ENCODE measurements at places on chromosomes 11 and 22.

DNA sequence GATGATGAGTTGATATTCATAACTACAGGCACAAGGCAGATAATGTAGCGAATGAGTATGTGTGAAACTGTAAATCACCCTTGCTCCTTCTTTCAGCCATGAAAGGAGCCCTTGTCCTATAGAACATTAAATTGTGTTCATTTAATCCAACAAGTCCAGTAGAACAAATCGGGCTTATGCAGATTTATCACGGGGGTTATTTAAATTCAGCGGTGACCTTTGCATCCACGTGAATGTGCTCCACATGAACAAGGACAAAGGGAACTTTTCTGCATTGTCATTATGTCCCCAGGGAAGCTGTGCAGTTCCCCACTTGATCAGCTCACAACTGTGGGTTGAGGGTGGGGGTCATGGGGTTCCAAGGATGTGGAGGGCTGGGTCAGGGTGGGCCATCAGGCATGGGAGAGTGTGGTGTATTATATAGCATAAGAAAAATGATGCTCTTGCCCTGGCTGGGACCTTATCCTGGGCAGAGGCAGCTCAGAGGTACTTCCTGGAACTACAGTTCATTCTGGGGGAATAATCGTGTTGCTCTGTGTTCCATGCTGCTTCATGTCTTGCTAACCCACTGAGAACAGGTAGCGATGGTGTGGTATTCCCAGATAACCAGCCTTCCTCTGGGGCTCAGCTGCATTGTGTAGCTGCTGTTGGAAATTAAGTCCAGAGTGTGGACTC is 306.6 kb downstream of the FAT3 start:
- H3K27me3 ChIP-seq, result no peaks in the 10 kb centered on the region
- no peak overlapping the region for H3K27ac ChIP-seq
- H3K36me3 ChIP-seq, result peaks cover 18% of the 10 kb centered on the region
- no peak for DNase-seq
- peaks cover 4% of the 10 kb centered on the region for H3K4me1 ChIP-seq

- no peaks in the 10 kb centered on the region for H3K4me1 ChIP-seq
- H3K36me3 ChIP-seq, result no peaks in the 10 kb centered on the region
- H3K4me3 ChIP-seq, result no peak overlapping the region
These were observed 62.0 kb downstream of the RRM1 start for GRCh38 chr11:4156571-4156970.

DNA sequence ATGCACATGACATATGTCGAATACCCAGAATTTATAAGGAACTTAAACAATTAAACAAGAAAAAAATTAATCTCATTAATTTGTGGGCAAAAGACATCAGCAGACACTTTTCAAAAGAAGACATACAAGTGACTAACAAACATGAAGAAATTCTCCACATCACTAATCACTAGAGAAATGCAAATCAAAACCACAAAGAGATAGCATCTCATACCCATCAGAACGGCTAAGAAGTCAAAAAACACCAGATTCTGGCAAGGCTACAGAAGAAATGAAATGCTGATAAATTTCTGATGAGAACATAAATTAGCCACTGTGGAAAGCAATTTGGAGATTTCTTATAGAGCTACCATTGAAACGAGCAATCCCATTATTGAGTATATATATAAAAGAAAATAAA is 210.6 kb upstream of the LUZP2 start:
- no peak for DNase-seq
- no peaks in the 10 kb centered on the region for H3K27me3 ChIP-seq
- H3K4me1 ChIP-seq, result no peaks in the 10 kb centered on the region
- no peak overlapping the region for H3K27ac ChIP-seq
- H3K4me3 ChIP-seq, result no peak overlapping the region

DNA sequence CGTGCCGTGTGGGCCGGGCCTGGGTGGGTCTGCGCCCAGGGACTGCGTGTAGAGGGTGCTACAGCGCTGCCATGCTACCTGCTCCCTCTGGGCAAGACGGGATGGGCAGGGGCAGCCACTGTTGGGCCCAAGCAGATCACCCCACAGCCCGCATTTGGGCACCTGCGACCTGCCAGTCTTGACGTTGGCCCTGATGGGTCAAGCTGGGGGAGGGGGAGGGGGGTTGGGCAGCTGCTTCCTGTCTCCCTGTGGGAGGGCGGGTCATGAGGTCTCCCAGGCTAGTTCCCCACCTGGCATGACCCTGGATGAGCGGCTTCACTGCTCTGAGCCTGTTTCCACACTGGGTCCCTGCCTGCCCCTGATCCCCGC is 2.8 kb upstream of the RPS19BP1 start:
- H3K27me3 ChIP-seq, result peaks cover 2% of the 10 kb centered on the region
- no peaks in the 10 kb centered on the region for H3K36me3 ChIP-seq
- no peak overlapping the region for H3K27ac ChIP-seq
- no peak for DNase-seq
- H3K4me3 ChIP-seq, result no peak overlapping the region
- peaks cover 27% of the 10 kb centered on the region for H3K4me1 ChIP-seq

DNA sequence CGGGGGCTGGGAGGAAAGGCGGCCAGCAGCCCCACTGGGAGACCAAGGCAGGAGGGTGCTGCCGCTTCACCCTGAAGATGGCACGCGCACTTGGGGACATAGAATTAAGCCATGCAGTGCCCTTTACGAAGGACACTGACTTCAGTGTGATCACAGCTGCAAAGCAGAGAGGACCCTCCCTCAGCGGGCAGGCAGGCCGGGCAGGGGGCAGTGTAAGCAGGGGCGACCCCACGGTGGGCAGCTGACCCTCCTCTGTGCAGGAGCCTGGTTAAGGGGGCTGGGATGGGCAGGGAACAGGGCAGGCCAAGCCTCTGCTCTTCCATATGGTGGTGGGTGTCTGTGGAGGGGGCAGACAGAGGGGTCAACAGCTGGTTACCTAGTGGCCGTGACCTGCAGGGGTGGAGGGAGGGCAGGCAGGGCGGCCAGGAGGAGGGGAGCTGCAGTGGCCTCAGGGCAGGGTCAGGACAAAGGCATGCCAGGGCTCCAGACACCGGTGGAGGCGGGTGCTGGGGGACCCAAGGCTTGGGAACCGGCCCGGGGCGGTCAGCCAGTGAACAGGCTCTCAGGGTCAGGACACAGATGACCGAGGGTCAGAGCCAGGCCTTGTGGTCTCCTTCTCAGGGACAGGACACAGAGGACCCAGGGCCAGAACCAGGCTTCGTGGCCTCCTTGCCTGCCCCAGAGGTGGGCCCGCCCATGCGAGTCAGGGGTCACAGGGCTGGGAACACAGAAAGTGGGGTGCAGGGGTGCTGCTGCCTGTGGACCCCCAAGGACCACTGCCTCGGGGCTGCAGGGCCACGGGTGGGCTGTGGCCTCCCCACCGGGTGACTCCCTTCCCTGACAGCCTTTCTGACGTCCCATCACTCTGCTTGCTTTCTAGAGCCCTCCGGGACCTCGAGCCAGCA is 7.2 kb downstream of the LMNTD2 start:
- DNase-seq, result no peak
- no peaks in the 10 kb centered on the region for H3K36me3 ChIP-seq
- H3K4me1 ChIP-seq, result no peaks in the 10 kb centered on the region
- no peak overlapping the region for H3K27ac ChIP-seq

DNA sequence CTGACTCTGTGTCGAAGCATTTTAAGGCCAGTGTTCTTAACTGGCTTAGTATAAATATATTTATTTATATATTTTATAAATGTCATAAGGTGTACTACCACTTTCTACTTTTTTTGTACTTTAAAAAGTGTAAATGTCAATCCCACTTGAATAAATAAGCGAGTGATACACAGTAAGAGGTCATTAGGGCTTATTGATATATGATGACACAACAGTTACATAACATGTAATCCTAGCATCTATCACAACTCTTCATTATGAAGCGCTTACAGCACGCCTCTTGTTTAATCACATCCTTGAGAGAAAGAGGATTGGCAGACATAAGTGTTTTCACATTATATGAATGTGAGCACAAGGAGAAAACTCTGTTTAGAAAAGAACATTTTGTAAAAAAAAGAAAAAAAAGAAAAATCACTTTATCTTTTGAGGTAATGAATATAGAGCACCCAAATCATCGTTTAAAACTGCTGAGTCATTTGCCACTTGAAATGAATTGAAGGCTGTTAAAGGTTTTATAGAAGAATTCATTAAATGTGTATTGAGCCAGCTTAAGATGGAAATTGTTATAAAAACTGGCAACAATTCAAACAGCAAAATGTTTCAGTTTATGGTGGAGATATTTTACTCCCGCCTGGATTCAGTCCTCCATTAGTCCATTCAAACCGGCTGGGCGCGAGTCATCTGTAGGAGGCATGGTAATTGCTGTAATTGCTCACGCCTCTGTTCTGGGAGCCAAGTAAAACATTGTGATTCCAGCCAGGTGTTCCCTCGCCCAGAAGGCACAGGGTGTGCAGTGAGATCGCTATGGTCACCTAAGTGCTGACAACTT is 627.3 kb upstream of the KIRREL3 start:
- peaks cover 5% of the 10 kb centered on the region for H3K27me3 ChIP-seq
- H3K27ac ChIP-seq, result no peak overlapping the region
- DNase-seq, result no peak
- H3K4me1 ChIP-seq, result peaks cover 10% of the 10 kb centered on the region

DNA sequence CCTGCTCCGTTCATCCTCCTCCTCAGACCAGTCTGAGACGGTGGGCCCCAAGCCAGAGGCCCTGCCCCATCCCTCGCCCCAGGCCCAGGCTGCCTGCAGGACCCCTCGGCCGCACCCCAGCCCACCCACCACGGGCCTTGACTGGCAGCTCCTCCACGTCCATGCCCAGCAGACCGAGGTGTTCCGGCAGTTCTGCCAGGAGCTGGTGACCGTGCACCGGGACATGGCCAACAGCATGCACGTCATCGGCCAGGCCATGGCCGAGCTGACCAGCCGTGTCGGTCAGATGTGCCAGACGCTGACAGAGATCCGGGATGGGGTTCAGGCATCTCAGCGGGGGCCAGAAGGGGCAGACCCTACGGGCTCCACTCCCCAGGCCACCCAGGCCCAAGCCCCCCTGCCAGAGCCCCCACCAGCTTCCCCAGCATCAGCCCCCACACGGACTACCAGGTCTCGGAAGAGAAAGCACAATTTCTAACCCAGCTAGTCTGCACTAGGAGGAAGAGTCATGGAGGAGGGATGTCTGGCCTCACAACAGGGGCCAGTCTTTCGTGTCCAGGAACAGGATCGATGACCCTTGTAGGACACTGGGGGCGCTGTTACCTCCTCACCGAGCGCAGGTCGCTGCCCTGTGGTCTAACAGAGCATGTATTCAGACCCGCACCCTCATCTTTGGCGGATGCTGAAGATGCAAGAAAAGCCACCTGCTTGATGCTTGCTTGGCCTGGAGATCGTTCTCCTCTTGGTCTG is 66.3 kb downstream of the PRDM11 start:
- peaks cover 30% of the 10 kb centered on the region for H3K4me1 ChIP-seq
- peaks cover 12% of the 10 kb centered on the region for H3K36me3 ChIP-seq
- no peaks in the 10 kb centered on the region for H3K27me3 ChIP-seq
- no peak overlapping the region for H3K4me3 ChIP-seq
- H3K27ac ChIP-seq, result no peak overlapping the region

- no peak overlapping the region for H3K4me3 ChIP-seq
- H3K27me3 ChIP-seq, result no peaks in the 10 kb centered on the region
- H3K27ac ChIP-seq, result no peak overlapping the region
- no peak for DNase-seq
These were observed 18.4 kb upstream of the TAB1 start for GRCh38 chr22:39381009-39381755.

GRCh38 chr11:12111549-12112520 is 1.4 kb downstream of the MICAL2 start:
- no peak overlapping the region for H3K27ac ChIP-seq
- H3K4me1 ChIP-seq, result peaks cover 3% of the 10 kb centered on the region
- H3K27me3 ChIP-seq, result peaks cover 55% of the 10 kb centered on the region

DNA sequence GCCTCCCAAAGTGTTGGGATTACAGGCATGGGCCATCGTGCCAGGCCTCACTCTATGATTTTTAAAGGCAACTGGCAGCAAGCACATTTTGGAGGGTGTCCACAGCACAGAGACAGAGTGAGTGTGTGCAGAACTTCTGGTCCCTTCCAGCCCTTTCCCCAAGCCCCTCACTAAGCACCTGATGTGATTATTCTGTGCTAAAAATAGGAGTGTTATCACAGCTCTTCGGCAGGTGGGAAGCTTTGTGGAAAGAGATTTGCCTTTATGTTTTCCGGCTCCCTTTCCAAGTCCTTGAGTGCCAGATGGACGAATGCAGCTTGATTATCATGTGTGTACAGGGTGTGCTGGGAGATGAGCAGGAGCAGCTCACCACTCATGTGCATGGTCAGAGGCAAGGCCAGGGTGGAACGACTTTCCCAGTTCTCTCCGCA is 310.8 kb downstream of the DDX10 start:
- H3K36me3 ChIP-seq, result no peaks in the 10 kb centered on the region
- H3K27me3 ChIP-seq, result peaks cover 12% of the 10 kb centered on the region
- no peak for DNase-seq
- no peak overlapping the region for H3K4me3 ChIP-seq

DNA sequence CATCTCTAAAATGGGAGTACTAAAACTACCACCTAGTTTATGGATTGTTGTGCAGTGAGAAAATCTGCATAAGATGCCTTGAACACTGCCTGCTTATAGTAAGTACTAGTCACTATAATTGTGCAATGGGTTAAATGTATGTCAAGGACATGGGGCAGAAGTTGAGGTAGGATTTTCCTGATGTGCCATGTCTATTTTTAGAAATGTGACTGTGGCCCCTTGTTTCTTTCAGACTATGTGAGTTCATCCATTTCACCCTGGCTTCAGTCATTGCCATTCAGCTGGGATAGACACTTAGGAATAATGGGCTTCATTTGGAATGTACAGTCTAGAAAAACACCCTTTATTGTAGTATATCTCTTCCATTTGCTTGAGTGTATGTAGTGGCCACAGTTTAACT is 51.4 kb downstream of the BDNF start:
- no peaks in the 10 kb centered on the region for H3K27me3 ChIP-seq
- no peak overlapping the region for H3K27ac ChIP-seq
- no peaks in the 10 kb centered on the region for H3K4me1 ChIP-seq
- no peak overlapping the region for H3K4me3 ChIP-seq
- no peak for DNase-seq

GRCh38 chr22:42162728-42163489 is 32.3 kb upstream of the CYP2D6 start:
- peaks cover 10% of the 10 kb centered on the region for H3K36me3 ChIP-seq
- peaks cover 4% of the 10 kb centered on the region for H3K4me1 ChIP-seq
- no peak overlapping the region for H3K4me3 ChIP-seq

DNA sequence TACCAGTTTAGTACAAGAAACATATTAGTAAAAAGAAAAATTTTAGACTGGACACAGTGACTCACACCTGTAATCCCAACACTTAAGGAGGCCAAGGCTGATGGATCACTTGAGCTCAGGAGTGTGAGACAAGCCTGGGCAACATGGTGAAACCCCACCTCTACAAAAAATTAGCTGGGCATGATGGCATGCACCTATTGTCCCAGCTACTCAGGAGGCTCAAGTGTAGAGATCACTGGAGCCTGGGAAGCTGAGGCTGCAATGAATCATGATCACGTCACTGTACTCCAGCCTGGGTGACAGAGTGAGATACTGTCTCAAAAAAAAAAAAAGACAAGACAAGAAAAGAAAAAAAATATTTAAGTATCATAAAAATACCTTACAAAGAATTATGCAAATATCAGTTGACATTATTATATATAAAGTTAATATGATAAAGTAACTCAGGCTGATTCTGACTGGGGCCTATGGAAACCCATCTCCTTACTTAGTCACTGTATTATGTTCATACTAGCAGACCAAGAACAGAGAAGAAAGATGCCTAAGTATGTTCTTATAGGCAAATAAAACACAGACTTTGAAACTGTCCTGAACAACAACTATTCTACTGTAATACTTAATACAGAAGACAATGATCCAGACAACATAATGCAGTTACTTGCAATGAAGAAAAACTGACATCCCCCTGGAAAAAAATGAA is 27.3 kb downstream of the FAM168A start:
- peaks cover 21% of the 10 kb centered on the region for H3K36me3 ChIP-seq
- H3K27ac ChIP-seq, result no peak overlapping the region
- no peak for DNase-seq
- peaks cover 12% of the 10 kb centered on the region for H3K4me1 ChIP-seq
- H3K4me3 ChIP-seq, result no peak overlapping the region

All from type B pancreatic cell (in vitro differentiated cells).